ENCODE measurements at places on chromosomes 1 and 21.

- peak; percentile 70 for DNase-seq
Measured at GRCh38 chr1:15849775-15850324, 2.3 kb downstream of the SPEN start.

DNA sequence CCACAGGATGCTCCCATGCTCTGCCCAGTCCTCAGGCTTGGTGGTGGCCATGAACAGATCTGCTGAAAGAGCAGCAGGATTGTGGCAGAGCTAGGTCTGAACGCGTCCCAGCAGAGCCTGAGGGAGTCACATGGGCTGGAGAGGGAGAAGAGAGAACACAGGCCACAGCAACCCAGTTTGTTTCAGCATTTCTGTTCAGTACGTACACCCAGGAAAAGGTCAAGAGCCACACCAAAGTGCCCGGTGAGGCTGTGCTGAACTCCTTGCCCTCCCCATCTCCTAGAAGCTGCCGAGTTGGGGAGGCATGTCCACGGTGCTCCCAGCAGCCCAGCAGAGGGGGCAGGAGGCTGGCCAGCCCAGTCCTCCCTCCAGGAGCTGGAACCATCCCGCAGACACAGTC lies 5.5 kb downstream of the PKP1 start:
- no peak for DNase-seq

GRCh38 chr1:186112280-186112679 lies 262.8 kb downstream of the TPR start:
- DNase-seq: no peak

GRCh38 chr1:118185084-118185832 lies at the start of gene SPAG17:
Gene SPAG17, minus strand, starts transcription at chr1:118185228. Its CDS starts 71 bp downstream, at chr1:118185157.
- DNase-seq: no peak

DNA sequence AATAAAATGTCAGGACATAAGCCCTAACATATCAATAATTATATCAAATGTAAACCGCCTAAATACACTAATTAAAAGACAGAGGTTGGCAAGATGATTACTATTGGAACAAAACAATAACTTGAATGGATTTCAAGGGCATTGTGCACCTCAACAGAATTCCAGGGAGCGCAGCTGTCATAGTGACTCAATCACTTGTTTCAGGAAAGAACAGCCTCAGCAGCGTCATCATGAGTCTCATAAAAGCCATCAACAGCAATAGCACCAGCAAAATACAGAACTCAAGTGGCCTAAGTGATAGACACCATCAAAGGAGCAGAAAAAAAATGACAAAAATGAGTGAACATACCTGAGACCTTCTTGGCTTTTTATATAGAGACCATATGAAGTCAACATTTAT lies 632.7 kb upstream of the NR5A2 start:
- DNase-seq: no peak

DNA sequence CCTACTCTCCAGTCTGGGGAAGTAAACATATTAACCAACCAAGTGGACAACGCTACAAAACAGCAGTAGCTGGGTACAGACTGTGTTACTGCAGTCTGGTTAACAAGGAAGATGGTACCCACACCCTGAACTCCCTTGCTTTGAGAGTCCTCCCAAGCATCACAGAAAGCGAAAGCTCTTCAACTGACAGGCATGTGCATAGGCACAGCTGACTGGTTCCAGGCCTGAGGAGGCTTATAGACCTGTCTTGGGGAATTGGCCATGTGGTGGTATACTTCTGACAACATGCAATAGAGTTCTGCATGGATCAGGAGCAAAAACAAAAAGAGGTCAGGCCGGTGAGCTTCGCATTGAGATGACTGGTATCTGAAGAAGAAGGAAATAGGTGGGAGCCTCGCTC lies 17.4 kb downstream of the LMX1A start:
- no peak for DNase-seq

DNA sequence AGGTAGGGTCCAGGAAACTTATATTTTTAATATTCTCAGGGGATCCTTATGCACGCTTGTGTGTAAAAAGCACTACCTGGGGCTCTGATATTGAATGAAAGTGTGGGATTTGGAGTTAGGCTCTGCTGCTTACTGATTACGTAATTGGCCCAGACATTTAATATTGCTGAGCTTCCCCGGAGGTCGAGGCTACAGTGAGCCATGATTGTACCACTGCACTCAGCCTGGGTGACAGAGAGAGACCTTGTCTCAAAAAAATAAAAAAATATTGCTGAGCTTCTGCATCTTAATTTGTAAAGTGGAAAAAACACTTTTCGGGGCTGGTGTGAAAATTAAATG lies 62.2 kb upstream of the KIF26B start:
- no peak for DNase-seq

DNA sequence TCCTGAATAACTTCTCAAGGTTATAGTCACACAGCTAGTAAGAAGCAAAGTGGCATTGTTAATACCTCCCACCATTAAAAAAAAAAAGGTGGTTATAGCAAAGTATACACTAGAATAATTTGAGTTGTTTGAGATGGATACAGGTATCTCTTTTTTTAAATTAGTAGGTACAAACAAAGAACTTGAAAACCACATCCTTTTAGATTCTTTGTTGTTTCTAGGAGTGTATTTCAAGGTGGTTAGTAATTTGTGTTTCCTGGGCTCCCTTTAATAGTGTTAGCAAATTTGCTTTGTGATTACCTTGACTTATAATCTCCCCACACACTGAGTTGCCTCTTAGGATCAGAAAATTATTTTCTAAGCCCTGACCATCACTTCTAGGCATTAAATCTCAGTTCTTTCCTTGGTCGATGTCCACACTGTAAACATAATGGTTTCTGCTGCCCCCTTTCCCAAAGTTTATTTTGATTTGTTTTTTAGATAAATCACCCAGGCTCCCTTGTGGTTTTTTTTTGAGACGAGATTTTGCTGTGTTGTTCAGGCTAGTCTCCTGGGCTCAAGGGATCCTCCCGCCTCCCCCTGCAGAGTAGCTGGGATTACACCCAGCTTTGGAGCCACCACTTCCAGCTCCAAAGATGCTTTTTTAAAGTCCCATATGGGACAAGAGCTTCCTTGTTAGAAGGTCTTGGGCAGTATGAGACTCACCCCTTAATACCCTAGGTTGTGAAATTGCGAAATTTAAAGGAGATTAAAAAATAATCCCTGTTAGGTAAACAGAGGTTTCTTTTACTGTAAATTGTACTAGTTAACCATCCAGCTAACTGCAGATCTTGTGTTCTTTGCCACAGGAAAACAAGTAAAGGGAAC lies 6.2 kb downstream of the AKIRIN1 start:
- no peak for DNase-seq
